Amniotic stem cell (primary cell): ENCODE measurements at places on chromosomes 12 and 14.

GRCh38 chr12:103947871-103948555 is 17.7 kb upstream of the TDG start:
- DNase-seq = no peak

- DNase-seq = peak; percentile 31
Measured at GRCh38 chr12:65741656-65742017, 82.6 kb upstream of the HMGA2 start.

DNA sequence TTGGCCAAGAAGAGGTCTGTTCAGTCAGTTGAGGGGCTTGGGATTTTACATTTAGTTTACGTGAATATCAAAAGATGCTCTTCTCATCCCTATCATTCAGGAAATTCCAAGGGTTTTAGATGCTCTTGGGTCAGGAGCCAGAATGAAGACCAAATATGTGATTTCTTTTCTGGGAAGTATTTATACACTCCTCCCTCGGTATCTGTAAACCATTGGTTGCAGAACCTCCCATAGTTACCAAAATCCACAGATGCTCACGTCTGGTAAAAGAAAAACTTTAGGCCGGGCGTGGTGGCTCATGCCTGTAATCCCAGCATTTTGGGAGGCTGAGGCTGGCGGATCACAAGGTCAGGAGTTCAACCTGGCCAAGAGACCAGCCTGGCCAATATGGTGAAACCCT is 75.9 kb downstream of the TNFAIP2 start:
- DNase-seq = no peak

DNA sequence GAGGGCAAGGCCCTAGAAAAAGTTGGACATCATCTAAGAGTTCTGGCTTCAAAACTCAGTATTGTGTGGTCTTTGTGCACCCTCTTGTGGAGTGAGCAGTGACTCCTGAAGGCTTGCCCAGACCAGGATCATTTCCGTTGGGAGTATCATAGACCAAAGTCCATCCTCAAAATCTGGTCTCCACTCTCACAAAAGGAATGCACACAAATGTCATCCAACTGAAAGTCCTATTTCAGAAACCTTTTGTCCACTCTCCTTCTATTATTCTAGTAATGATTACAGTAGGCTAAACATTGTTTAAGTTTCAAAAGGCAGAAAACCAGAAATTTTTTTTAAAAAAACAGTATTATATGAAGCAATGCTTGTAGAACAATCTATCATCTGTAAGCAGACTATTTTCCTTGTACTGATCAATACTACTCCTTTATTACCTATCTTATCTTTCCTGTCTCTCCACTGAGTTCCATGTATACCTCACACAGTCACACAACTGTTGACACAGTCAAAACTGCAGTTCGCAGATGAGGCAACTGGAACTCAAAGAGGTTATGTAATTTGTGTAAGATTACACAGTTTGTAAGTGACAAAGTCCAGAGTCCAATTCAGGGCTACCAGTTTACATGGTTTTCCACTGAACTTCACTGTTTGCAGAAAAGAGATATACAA is 41.4 kb downstream of the COX16 start:
- peak; percentile 3 for DNase-seq
